ENCODE measurements at places on chromosomes 7 and 10.

DNA sequence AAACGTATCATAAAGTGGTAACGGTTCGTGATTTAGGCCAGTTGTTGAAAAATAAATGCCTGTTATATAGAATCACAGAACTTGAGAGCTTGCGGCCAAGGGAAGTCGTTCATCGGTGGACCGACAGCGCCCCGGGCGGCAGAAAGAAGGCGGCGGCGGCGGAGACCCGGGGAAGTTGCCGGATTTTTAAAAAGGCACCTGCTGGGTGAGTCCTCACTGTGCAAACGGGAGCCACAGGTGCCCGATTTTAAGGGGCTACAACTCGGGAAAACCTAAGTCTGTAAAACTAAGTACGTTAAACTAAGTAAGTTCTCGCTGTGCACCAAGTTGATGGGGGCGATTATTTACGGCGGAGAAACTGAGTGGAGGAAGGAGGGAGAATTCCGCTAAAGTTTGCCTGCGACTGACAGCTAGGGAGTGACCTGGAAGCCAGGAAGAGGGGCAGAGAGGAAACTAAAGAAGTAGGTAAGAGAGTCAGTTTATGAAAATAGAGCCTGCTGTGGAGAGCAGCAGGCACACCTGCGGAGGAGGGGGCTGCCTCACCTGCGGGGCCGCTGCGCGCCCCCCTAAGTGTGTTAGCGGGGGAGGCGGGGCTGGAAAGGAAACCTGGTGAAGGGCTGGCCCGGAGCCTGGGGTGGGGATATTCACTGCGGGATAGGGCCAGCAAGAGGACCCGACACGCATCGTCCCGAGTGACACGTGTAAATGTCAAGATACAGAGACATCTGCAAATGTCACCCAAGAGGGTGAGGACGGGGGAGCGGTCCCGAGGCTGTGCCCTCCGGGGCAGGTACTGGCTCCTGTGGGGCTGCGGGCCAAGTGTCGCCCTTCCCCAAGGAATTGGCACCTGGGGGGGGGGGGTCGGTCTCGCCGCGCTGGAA is 996 bp downstream of the ADAM12 start:
- DNase-seq, result no peak

DNA sequence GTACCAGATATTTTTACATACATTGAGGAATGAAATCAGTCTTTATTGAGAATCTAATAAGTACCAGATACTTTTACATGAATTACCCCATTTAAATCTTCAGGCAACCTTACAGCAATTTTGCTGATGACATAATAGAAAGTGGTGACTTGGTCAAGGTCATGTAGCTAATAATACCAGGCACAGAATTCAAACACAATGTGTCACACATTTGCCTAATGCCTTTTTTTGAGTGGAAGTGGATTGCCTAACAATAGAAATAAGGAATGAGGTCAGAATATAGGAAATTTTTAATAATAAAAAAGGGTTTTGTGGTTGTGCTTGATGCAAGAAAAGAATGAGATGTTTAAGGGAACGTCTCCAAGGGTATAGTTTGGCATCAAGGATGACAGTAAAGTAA is 466.6 kb upstream of the IGFBP3 start:
- DNase-seq, result no peak

GRCh38 chr7:137454246-137454724 is 110.8 kb upstream of the PTN start:
- peak; percentile 70 for DNase-seq

- peak; percentile 11 for DNase-seq
Measured at GRCh38 chr10:112955582-112956421, 5.8 kb downstream of the TCF7L2 start.

- no peak for DNase-seq
Measured at GRCh38 chr7:157625973-157626742, 289.4 kb downstream of the DNAJB6 start.

- peak; percentile 9 for DNase-seq
Measured at GRCh38 chr7:3371601-3372000, 70.5 kb downstream of the SDK1 start.

GRCh38 chr7:147400221-147400689 is 1190.3 kb upstream of the C7orf33 start:
- DNase-seq, result no peak

GRCh38 chr10:79067241-79068202 is 1.2 kb upstream of the ZMIZ1 start:
- peak; percentile 89 for DNase-seq

DNA sequence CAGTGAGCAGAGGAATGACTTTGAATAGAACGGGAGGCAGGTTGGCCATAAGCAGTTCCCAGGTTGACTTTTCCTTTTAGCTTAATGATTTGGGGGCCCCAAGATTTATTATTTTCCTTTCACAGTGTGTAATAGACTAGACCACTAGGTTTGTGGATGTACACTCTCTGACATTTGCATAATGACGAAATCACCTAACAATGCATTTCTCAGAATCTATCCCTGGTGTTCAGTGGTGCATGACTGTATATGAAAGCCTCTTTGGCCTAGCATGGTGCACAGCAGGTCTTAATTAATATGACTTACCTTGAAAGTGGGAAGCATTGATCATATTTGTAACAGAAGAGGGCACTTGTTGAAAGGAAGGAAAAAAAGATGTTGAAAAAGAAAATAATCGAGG is 761.9 kb downstream of the TYW1 start:
- no peak for DNase-seq

DNA sequence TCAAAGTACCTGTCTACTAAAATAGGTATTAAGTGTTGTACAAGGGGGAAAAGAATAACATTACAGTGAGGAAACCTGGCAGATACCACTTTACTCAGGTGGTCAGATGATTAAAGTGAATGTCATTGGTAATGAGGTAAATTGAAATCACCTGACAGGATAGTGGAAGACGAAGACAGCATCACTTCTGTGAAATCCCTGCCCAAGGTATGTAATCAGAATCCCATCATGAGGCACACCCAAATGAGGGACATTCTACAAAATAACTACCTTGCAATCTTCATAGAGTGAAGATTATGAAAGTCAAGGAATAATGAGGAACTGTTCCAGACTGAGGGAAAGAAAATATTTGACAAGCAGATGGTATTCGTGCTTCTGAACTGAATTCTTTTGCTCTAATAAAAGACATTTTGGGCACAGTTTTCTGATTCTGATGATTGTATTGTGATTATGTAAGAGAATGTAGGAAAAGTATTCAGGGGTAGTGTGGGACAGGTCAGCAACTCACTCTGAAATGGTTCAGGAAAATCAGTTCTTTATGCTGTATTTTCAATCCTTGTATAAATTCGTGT is 33.3 kb upstream of the ARMS2 start:
- DNase-seq, result no peak

GRCh38 chr10:72081210-72081609 is 7.1 kb downstream of the SPOCK2 start:
- DNase-seq, result no peak

DNA sequence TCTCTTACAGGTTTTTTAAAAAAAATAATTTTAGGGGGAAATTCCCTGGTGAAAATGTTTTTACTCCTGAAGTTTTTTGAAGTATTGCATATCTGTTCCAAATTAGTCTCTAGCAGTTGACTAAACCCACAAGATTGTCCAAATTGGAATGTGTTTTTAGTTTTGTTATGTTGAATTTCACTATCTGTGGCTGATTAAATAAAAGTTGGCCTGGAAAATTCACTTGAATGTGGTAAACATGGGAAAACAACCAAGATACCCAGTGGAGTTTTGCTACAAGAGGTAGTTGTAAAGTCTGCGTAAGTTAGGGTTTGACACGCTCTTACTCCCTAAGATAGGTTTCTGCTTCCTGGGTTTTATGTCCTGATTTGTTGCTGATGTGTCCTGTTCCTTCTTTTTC is 3.3 kb downstream of the TSGA13 start:
- no peak for DNase-seq

DNA sequence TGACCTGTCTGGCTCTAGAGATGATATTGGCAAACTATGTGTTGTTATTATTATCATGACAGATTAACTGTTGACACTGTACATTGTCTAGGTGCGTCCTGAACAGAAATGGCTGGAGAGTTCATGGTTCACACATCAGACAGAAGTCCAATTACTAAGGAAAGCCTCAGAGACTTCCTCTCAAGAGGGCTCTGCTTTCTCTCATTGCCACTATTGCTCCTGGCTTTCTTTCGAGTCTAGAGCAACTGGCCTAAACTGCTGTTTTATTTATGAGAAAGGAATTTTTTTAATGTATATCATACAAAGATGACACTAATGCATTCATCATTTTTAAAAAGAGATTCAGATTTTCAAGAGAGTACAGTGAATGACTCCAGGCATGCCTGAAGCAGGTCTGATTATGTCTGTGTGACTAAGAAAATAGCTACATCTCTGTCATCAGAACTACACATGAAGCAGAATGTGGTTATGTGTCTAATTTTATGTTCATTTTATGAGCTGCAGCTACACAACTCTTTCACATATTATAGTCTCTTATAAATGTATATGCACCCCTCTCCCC is 30.4 kb downstream of the NRCAM start:
- no peak for DNase-seq

GRCh38 chr7:107032050-107032449 is 12.5 kb upstream of the PRKAR2B start:
- no peak for DNase-seq

GRCh38 chr7:107995184-107996071 is 7.5 kb downstream of the LAMB1 start:
- no peak for DNase-seq

- DNase-seq, result no peak
Measured at GRCh38 chr7:50662041-50662694, 97.0 kb upstream of the DDC start.

- DNase-seq, result no peak
Measured at GRCh38 chr7:167090-167855, 25.1 kb upstream of the FAM20C start.

DNA sequence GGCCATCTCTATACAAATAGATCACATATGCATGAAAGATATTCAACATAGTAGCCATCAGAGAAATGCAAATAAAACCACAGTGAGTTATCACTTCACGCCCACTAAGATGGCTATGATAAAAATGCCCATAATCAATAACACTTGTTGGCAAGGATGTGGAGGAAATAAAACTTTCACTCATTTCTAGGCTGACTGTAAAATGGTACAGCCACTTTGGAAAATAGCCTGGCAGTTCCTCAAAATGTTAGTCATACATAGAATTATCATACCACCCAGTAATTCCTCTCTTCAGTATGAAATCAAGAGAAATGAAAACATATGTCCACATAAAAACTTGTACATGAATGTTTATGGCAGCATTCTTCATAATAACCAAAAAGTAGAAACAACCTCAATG is 324.9 kb downstream of the LRRTM3 start:
- no peak for DNase-seq

DNA sequence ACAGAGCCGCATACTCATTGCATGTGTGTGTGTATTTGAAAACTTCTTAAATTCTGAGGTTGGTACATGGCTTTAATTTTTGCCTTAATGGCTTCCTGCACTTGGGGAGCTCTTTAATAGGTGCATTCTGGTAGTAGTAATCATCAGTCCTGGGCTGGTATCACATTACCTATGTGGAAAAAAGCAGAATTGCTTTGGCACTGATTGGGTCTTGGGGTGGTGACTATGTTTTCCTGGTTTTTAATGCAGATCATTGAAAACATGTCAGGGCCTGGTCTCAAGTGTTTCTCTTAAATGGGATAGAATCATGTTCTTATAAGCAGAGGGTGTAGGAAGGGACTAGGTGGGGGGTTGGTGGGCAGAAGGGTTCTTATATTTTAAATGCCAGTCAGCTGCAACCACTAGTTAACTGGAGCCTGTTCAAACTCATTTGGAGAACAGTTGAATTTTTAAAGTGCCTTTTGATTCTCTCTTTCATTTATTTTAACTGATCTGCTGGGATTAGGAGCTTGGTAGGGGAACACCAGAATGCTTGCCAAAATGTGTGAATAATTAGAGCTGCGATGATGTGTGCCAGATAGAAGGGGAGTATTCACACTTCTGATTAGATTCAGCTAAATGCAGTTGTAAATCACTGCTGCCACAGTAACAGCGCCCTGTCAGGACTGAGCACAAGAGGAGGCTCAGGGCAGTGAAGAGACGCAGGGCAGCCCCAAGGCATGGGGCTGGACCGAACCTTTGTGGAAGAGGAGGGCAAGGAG is 633.5 kb upstream of the GALNT17 start:
- no peak for DNase-seq

- no peak for DNase-seq
Measured at GRCh38 chr10:8213735-8214134, 159.2 kb downstream of the GATA3 start.

GRCh38 chr7:139748373-139748765 is 29.4 kb downstream of the HIPK2 start:
- DNase-seq, result no peak

DNA sequence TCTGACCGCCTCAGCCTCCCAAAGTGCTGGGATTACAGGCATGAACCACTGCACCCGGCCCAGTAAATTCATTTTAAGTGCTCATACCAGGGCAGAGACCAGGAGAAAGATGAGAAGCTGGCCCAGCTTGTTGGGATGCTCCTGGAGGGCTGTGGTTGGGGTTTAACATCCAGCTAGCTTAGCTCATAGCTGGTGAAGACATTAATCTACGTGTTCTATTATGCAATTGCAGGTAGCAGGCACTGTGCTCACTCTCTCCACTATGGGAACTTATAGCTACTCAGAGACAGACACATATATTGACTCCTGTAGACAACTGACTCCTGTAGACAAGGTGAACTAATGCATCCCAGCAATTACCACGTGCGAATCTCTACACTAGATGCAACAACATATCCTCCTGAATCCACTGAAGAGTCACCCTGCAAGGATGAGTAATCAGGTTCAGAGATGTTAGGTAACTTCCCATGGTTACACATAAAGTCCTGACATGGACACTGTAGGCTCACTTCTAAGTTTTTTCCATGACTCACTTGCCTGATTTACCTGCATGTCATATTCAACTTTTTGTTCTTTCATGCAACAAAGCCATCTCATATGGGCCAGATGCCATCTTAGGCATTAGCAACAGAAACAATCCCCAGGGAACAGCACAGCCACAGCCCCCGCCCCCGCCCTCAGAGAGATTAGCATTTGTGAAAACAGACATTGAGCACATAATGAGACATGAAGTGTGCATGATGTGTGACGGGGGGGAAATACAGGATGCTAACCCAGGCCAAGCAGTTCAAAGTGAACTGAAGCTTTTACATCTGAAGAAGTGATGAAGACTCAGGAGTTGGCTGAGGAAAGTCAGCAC is 37.2 kb downstream of the ERLIN1 start:
- DNase-seq, result no peak

- no peak for DNase-seq
Measured at GRCh38 chr10:111836571-111836970, 347.0 kb downstream of the GPAM start.

DNA sequence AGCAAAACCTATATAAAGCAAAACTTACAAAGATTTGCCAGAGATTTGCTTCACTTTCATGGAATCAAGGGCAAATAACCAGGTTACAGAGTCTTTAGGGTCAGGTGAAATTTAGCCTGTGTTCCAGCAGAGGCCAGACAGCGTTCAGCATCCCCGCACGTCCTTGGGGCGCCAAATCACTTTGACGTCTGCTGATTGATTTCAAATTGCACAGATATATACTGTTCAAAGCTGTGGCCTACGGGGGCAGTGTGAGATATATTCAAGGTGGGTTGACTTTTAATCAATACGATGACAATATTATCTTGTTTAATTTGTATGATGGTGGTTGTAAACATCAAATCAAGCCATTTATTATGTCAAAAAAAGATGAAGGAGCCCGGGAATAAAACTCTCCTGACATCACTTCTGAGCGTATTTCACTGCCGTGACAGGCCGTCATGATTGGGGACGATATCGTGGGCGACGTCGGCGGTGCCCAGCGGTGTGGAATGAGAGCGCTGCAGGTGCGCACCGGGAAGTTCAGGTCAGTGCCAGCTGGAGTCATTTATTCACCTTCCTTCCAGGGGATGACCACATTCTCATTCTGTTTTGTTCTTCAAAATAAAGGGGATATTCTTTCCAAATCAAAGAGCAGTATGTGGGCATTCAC is 55.2 kb downstream of the LHPP start:
- DNase-seq, result no peak

- no peak for DNase-seq
Measured at GRCh38 chr7:4951304-4951703, 7.7 kb downstream of the MMD2 start.
